ENCODE measurements at places on chromosomes 4 and X.

GRCh38 chrX:71181558-71181909, 36.9 kb downstream of the NLGN3 start:
- peaks cover 10% of the 10 kb centered on the region for H3K36me3 ChIP-seq
- H3K4me1 ChIP-seq, result peaks cover 10% of the 10 kb centered on the region
- DNase-seq, result peak; percentile 65

- no peak for DNase-seq
- no peak overlapping the region for H3K27ac ChIP-seq
- peaks cover 3% of the 10 kb centered on the region for H3K4me1 ChIP-seq
Observed at GRCh38 chrX:53114864-53115549, 21.1 kb downstream of the KANTR start.

GRCh38 chr4:74653331-74654229, 140.7 kb downstream of the BTC start:
- no peaks in the 10 kb centered on the region for H3K36me3 ChIP-seq
- no peak overlapping the region for H3K27ac ChIP-seq
- no peaks in the 10 kb centered on the region for H3K4me1 ChIP-seq
- DNase-seq, result no peak
- no peak overlapping the region for H3K4me3 ChIP-seq

GRCh38 chrX:47562615-47563243, 1.7 kb downstream of the ARAF start:
- peak overlapping the region; percentile 31 for H3K27ac ChIP-seq
- peak overlapping the region; percentile 89 for H3K4me3 ChIP-seq
- peaks cover 32% of the 10 kb centered on the region for H3K4me1 ChIP-seq
- no peaks in the 10 kb centered on the region for H3K27me3 ChIP-seq
- peaks cover 33% of the 10 kb centered on the region for H3K36me3 ChIP-seq

- H3K36me3 ChIP-seq, result no peaks in the 10 kb centered on the region
- no peaks in the 10 kb centered on the region for H3K4me1 ChIP-seq
- no peak overlapping the region for H3K4me3 ChIP-seq
- DNase-seq, result no peak
- peaks cover 2% of the 10 kb centered on the region for H3K27me3 ChIP-seq
Observed at GRCh38 chrX:21666679-21667078, 8.5 kb upstream of the KLHL34 start.

GRCh38 chrX:151393514-151393913, 3.5 kb upstream of the VMA21 start:
- H3K36me3 ChIP-seq, result peaks cover 5% of the 10 kb centered on the region
- no peak overlapping the region for H3K4me3 ChIP-seq
- no peaks in the 10 kb centered on the region for H3K27me3 ChIP-seq

GRCh38 chr4:169909897-169910296, 116.3 kb downstream of the MFAP3L start:
- no peak overlapping the region for H3K27ac ChIP-seq
- peaks cover 6% of the 10 kb centered on the region for H3K27me3 ChIP-seq
- DNase-seq, result no peak
- no peaks in the 10 kb centered on the region for H3K36me3 ChIP-seq

DNA sequence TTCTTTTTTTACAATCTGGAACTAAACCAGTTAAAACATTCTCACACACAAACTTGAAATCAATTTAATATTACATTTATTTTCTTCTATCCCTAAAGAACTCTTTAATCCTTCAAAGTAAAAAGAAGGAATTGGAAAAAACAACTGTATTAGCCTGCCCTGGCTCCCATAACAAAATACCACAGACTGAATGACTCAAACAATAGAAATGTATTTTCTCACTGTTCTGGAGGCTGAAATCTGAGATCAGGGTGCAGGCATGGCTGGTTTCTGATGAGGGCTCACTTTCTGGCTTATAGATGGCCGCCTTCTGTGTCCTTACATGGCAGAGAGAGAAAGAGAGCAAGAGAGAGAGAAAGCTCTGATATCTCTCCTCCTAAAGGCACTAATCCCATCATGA, 149.4 kb downstream of the PDGFRA start:
- H3K4me3 ChIP-seq, result no peak overlapping the region
- H3K4me1 ChIP-seq, result no peaks in the 10 kb centered on the region
- no peaks in the 10 kb centered on the region for H3K27me3 ChIP-seq
- no peak overlapping the region for H3K27ac ChIP-seq

DNA sequence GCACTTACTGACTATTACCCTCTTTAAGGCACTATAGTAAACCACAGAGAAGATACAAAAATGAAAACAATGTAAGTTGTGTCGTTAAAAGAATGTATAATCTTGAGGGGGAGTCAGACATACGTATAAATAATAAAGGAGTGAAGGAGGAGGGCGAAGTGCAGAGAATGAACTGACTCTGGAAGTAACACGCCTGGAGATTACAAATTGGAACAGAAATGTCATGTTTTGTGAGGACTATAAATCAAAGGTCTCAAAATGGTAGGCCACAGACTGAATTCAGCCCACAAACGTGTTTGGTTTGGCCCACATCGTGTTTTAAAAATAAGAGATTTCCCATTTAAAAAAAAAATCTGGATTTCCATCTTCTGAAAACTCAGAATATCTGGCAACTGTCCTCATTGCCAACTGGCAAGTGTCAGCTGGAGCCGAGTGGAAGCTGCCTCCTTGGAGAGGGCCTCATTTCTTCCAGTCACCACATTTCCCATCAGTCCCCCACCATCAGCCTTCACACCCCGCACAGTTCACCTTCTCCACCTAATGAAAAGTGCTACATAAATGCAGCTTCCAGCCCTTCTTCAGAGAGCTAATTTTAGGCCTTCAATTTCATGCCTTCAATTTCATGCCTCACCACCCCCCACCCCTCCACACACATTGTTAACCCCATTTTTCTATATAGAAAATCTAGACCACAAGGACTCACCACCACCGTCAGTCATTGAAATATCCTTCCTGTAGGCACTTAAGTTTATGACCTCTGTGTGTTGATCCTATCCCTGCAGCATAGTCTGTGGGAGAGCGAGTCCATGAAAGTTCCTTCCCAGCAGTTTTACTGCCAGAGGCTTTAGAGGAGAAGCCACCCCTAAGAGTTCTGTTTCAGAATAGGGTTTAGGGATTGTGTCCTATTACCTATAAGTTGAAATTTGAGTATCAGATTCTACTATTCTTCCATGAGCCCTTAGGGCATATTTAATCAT, 32.0 kb upstream of the COL25A1 start:
- no peak for DNase-seq
- H3K36me3 ChIP-seq, result no peaks in the 10 kb centered on the region
- H3K27me3 ChIP-seq, result peaks cover 2% of the 10 kb centered on the region

GRCh38 chr4:169311643-169312365, 41.0 kb upstream of the SH3RF1 start:
- H3K27ac ChIP-seq, result no peak overlapping the region
- peaks cover 5% of the 10 kb centered on the region for H3K27me3 ChIP-seq
- DNase-seq, result peak; percentile 10
- no peaks in the 10 kb centered on the region for H3K4me1 ChIP-seq
- no peaks in the 10 kb centered on the region for H3K36me3 ChIP-seq

Data from activated CD4-positive, alpha-beta T cell treated with anti-CD3 and anti-CD28 coated beads for 36 hours (primary cell).